Ureter (tissue), 1 donor: ENCODE measurements at places on chromosomes 13 and 19. TPM values are rescaled to one million over a fixed set of nuclear protein-coding genes. Genes with fewer than 3 reads are reported as not detected.

DNA sequence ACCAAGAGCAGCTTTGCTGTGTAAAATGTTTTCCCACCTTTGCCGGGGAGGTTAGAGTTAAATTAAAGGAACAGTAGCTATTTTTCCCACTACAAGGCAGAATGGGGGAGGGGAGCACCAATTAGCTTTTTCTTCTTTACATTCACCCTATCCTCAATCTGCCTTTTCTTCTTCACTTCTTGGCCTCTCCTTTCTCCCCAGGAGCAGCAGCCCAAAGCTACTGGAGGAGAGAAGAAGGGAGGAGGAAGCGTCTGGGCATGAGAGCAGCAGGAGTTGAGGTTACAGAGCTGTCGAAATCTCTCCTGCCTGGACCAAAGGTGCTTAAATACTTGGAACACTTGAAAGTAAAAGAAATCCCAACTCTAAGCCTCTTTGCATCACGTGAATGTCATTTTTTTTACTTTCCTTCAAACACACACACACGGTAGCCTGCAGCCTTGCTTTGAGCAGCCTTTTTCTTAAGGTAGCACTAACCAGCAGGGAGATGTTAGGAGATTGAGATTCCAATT lies 39.0 kb upstream of the WASF3 start:
- DNase-seq, result no peak

- DNase-seq, result no peak
These were observed 29.7 kb downstream of the ZIC5 start for GRCh38 chr13:99941911-99942310.

The SIAH3 gene
- total RNA-seq, result 0.08 TPM

GRCh38 chr19:47762151-47762550 lies 16.4 kb upstream of the SELENOW start:
- DNase-seq, result no peak

DNA sequence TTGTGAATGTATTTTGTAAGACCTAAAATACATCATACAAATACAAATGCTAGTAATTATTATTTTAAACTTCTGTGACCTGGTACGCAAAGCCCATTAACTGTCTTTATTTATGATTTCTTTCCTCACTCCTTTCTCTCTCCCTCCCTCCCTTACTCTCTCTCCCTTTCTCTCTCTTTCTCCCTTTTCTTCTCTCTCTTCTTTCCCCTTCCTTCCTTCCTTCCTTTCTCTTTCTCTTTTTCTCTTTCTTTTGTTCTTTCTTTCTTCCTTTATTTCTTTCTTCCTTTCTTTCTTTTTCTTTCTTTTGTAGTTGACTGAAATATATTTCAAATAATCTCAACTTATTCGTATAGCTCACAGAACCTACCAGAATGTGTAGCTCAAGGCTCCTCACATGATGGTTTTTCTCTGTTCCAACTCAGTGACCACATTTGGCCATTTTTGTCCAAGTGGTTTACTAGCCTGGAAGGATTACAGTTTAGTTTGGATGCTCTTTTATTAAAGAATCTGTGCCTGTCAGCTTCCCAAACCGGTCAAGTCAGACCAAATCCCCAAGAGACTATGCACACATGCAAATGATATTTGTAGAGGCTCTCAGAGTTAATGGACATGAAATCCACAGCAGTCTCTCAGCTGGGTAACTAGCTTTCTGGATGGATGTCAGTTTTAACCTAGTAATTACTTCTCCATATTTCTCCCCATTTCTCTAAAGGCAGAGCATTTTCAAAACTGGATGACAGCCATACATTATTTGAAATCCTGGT lies 71.7 kb downstream of the POSTN start:
- DNase-seq, result no peak
